ENCODE measurements at places on chromosomes 6 and 20. TPM values are rescaled to one million over a fixed set of nuclear protein-coding genes. Genes with fewer than 3 reads are reported as not detected.
A peak's percentile ranks its signal among the peaks of the same experiment; 100 is the strongest.

The CD2AP gene
- 19.8 TPM for total RNA-seq

DNA sequence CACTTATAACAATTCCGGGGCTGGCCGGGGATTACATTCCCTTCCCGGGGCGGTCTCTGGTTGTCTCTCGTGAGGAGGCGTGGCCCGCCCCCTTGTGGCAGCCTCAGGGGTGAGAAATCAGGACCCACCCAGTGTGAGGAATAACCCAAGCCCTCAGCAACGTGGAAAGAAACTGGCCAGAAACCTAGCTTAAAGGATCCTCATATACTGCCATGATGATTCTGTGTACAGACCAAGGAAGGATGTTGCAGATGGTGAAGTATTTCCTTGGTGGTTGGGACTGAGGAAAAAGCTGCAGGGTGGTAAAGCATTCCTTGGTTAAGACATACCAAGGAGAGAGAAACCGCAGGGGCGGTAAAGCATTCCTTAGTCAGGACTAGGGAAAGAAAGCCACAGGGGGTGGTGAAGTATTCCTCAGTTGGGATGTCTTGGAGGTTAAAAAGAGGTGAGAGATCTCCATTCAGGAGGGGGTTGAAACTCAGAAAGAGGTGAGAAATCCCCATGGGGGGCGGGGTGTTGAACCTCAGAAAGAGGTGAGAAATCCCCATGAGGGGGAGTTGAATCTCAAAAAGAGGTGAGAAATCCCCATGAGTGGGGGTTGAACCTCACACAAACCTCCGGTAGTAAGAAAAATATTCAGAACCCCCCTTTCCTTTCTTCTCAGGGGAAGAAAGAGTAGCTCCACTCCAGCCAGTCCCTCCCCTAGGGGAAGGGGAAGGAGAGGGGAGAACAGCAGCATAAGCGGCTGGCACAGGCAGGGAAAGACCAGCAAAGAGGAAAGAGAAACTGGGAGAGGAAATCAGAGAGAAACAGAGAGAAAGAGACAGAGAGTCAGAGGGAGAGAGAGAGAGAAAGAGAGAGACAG, 238.1 kb downstream of the RNGTT start:
- no peak for DNase-seq

DNA sequence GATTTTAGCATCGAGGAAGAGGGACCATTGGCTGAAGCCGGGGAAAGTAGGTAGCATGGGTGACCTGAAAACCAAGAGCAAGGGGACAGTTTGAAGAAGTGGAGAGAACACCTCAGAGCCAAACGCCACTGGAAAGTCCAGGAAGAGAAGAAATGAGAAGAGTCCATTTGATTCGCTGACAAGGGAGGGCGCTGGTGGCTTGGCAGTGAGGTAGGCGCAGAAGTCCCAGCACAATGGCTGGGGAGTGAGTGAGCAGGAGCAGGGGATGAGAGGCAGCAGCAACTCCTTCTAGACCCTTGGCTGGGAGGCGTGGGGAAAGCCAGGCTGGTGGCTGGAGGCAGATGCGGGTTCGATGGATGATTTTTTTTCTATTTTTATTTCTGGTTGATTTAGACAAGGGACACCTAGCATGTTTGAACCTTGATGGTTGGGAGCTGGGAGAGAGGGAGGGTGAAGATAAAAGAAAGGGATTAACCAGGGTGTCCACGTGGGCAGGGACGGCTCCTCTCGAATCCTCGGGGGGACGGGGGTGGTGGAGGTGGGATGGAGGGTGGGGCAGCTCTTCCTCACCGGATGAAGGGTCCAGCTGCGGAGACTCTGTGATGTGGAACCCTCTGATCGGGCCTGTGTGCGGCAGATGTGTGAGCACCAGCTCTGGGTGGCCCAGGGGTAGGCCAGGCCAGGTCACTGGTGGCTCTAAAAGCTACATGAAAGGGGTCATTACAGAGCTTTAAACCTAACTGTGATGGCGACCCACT, 164.2 kb downstream of the NFATC2 start:
- no peak for DNase-seq

- DNase-seq, result no peak
These were observed 760.3 kb upstream of the NRSN1 start for GRCh38 chr6:23365732-23366131.

The CPNE5 gene
- total RNA-seq, result 28.1 TPM

The FOXQ1 gene
- not detected for total RNA-seq

The NKX2-2 gene
- not detected for total RNA-seq

DNA sequence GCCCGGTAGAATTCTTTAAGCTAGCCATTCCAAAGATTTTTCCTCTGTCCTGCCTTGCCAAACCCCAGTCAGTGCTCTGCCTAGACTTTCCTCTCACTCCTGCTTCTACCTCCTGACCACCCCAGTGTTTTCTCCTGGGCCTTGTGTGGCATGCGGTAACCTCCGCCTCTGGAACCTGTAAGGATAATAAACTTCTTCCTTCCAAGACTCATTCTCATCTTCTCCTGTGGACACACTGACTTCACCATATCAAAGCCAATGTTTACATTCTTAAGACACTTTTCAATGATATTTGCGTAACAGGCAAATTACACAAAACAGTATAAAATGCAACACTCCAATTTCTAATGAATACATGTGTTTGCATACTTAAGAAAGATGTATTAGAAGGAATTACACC, 354.6 kb downstream of the RNF144B start:
- no peak for DNase-seq

The SRMS gene
- not detected for total RNA-seq

DNA sequence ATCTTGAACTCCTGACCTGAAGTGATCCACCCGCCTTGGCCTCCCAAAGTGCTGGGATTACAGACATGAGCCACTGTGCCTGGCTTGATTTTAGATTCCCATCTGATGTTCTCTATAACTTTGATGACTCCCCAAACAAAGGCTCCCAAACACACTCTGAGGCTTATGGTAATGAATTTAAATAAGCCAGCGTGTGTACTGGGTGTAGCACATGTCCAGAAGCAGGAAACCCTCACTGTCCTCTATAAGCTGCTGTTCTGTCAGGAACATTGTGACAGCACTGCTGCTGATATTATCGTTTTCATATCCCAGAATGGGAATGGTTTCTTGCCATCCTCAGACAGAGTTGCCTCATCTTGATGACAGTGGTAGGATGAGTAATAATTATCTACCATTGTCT, 54.1 kb upstream of the SALL4 start:
- DNase-seq, result no peak

DNA sequence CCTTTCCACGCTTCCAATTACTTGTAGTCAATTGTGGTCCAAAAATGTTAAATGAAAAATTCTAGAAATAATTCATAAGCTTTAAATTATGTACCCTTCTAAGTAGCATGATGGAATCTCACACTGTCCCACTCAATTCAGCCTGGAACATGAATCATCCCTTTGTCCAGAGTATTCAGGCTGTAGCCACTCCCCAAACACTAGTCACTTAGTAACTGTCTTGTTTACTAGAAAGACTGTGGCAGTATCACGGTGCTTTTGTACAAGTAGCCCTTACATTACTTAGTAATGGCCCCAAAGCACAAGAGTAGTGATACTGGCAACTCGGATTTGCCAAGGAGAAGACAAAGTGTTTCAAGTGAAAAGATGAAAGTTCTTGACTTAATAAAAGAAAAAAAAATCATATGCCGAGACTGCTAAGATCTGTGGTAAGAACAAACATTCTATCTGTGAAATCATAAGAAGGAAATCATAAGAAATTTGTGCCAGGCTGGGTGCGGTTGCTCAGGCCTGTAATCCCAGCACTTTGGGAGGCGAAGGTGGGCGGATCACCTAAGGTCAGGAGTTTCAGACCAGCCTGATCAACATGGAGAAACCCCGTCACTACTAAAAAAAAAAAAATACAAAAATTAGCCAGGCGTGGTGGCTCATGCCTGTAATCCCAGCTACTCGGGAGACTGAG, 168.5 kb upstream of the SIM1 start:
- DNase-seq, result no peak

GRCh38 chr6:108598305-108598863, 37.7 kb downstream of the FOXO3 start:
- no peak for DNase-seq

DNA sequence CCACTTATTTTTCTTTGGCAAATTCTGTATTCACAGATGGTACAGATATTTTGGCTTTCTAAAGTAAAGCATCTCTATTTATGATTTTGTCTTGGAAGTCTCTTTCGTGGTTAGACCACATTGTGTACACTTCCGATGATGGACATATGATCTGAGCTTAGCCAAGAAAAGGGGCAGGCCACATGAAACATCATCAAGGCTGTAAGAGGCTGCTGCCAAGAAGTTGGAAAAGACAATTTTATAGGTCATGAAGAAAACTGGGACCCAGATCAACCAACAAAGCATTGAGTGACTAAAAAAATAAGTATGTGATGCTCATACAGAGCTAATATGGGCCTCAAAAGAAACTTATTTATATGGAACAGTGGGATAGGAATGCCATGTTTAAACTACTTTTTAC, 266.4 kb downstream of the HAO1 start:
- no peak for DNase-seq

The SIRPG gene
- total RNA-seq, result not detected

DNA sequence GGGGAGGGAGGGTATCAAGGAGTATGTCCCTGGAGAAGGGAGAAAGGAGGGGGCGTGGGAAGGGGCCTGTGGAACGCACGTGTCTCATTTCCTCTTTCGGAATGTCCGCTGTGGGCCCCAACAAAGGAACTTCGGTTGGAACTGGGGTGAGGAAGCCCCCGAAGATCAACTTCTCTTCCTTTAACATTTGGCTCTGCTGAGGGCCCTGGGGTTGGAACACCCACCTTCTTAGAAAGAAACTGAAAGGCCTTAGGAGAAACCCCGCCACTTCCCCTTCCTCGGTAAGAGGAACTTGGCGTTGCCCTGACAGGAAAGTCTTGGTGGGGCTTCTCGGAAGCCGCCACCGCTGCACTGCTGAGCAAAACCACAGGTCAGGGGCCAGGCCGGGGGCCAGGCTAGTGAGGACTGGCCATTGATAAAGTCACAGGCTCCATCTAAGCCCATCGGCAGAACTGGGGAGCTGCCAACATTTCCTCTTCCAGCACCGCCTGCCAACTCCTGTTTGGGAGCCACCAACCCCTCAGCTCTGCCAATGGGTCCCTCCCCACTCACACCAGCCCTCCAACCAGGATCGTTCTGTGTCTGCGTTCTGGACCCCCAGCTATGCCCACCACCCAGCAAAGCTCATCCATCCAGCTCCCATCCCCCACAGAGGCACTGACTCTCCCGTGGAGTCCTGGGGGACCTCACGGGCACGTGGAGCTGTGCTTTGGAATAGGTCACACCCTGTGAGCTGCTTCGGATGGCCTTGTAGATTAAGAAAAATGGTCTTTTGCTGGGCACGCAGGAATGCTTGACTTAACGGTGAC, 44.8 kb downstream of the FGD2 start:
- DNase-seq, result no peak

The JPH2 gene
- total RNA-seq, result 0.24 TPM

DNA sequence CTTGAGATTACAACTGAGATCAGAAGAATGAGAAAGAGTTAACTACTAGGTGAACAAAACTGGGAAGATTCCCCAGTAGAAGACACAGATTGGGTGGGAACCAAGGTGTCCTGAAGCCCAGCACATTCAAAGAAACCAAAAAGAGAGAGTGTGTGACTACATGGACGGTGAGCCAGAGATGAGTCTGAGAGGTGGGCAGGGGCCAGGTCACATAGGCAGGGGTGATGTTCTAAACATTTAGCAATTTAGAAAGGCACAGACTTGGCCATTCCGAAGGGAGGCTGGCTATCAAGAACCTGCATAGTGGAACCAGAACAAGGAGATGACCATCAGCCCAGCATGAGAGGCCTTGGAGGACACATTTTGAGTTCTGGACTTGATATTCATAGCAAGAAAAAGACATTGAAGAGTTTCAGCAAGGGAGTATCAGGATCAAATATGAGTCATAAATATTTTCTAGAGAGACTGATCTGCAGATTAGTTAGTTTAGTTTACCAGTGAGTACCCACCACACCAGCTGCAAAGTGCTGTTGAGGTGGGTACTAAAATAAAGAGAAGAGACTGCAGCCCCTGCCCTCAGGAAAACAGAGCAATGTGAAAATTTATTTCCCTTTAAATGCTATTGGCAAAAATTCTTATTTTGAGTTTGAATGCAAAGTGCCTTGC, 340.5 kb upstream of the PRDM1 start:
- no peak for DNase-seq

DNA sequence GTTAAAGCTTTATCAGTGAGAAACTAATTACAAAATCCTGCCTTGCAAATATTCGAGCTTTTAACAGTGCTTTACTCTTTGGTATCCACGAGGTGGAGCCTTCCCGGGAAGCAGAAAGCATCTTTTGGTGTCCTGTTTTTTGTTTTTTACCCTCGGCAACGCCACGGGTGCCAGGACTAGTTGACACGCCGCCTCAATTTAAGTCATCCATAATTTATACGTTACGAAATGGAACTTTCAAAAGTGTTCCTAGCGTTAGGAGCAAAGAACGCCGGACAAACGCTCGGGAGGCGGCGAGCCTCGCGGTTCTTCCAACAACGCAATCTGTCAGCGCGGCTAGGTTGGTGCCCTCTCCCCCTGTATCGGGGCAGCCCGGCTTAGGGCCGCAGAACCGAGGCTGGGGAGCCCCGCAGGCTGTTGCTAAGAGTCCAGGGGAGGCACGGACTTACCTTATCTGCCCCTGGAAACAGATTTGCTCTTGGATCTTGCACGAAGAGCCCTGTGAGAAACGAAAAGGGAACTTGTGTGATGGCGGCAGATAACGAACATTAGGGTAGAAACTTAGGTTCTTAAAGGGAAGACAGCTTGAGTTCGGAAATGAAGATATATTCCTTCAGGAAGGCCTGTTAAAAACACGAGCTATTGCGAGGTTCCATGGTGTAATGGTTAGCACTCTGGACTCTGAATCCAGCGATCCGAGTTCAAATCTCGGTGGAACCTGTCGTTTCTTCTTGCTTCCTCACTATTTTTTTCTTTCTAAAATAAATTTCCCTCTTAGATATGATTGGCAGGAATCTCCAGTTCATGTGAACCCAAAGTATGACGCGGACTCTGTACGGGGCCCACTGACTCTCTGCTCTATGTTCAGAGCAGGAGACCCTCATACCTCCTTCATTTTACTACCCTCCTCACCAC, 46.2 kb upstream of the ZNF184 start:
- DNase-seq, result peak; percentile 90

- peak; percentile 65 for DNase-seq
These were observed 26.3 kb downstream of the ELOVL5 start for GRCh38 chr6:53322188-53323029.

- no peak for DNase-seq
These were observed 30.4 kb downstream of the KDM1B start for GRCh38 chr6:18185624-18186023.

DNA sequence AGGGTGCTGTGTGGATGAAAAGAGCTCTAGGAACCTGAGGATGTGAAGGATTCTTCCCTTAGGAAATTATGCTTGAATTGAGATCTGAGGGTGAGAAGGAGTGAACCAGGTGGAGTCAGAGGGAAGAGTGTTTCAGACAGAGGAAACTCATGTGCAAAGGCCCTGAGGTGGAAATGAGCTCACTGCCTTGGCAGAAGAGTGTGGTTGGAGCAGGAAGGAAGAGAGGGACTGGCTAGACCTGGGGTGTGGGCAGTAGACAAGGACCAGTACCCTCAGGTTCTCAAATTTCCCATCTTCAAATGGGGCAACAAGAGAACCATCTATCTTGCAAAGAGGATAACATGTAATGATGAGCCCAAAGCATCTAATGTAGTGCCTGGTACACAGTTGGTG, 24.0 kb upstream of the GTSF1L start:
- DNase-seq, result no peak

GRCh38 chr6:96499781-96500180, 21.8 kb upstream of the UFL1 start:
- no peak for DNase-seq

- DNase-seq, result no peak
These were observed 40.3 kb downstream of the TRERF1 start for GRCh38 chr6:42411406-42411805.

The SNAI1 gene
- 7.5 TPM for total RNA-seq

- no peak for DNase-seq
These were observed 87.8 kb downstream of the GINS1 start for GRCh38 chr20:25495189-25495824.

Data from G401 (cell line).